CD4-positive, CD25-positive, alpha-beta regulatory T cell (primary cell): ENCODE measurements at places on chromosomes 3 and 15. TPM values are rescaled to one million over a fixed set of nuclear protein-coding genes. Genes with fewer than 3 reads are reported as not detected.

ANKRD34C gene
- not detected for total RNA-seq

- H3K4me3 ChIP-seq: no peak overlapping the region
- H3K4me1 ChIP-seq: no peaks in the 10 kb centered on the region
- no peak overlapping the region for H3K27ac ChIP-seq
- no peaks in the 10 kb centered on the region for H3K36me3 ChIP-seq
- no peak for DNase-seq
Observed at GRCh38 chr3:45194791-45195190, 31.3 kb downstream of the TMEM158 start.

- H3K36me3 ChIP-seq: no peaks in the 10 kb centered on the region
- H3K4me3 ChIP-seq: no peak overlapping the region
- H3K27me3 ChIP-seq: no peaks in the 10 kb centered on the region
- no peak for DNase-seq
- H3K27ac ChIP-seq: no peak overlapping the region
- no peaks in the 10 kb centered on the region for H3K4me1 ChIP-seq
Observed at GRCh38 chr3:88758676-88759075, 348.7 kb upstream of the EPHA3 start.

TUSC7 gene
- not detected for total RNA-seq

GRCh38 chr3:184816614-184817013 lies 4.6 kb downstream of the VPS8 start:
- no peak overlapping the region for H3K4me3 ChIP-seq
- H3K4me1 ChIP-seq: peaks cover 36% of the 10 kb centered on the region
- DNase-seq: no peak
- H3K27ac ChIP-seq: no peak overlapping the region

DNA sequence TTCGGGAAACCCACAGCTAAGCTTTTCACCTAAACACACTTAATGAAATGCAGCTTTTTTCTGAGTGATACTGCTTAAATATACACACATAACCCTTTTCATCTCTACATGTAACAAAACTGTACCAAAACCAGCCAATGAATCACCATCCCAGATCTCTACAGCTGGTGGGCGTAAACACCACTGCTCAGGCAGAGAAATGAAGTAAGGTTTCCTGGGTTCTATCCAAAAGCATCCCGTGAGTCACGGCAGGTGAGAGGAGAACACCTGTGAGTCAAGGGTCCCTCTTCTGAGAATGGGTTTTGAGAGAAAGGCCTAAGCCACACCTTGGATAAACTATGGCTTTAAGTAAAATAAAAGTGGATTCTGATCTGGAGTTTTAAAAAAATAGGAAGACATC lies 2.6 kb downstream of the CLDN1 start:
- H3K4me1 ChIP-seq: peaks cover 8% of the 10 kb centered on the region
- no peak for DNase-seq
- H3K27ac ChIP-seq: no peak overlapping the region
- H3K27me3 ChIP-seq: peaks cover 22% of the 10 kb centered on the region
- no peak overlapping the region for H3K4me3 ChIP-seq

DNA sequence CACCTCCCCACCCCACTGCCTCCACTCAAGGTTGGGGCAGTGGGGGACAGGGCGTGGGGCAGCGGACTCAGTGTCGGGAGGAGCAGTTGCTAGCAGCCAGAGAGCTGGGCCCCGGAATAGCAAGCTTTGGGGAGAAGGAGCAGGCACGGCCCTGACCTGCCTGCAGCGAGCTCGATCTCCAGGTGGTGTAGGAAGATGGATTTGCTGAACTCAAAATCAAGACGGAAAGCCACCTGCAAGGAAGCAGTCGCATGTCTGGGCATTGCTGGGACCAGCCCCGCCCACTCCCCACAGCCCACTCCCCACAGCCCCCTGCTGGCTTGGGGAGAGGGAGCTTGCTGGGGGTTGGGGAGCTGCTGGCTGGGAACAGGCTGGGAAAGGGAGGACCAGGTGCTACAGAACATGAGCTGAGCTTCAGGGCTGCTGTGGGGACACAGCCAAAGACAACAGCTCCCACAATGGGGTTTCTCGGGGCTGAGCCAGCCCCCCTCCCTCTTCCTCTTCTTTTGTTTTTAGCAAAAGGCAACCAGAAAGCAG lies 38.0 kb downstream of the FEM1B start:
- H3K27ac ChIP-seq: no peak overlapping the region
- H3K4me1 ChIP-seq: no peaks in the 10 kb centered on the region
- no peaks in the 10 kb centered on the region for H3K27me3 ChIP-seq
- DNase-seq: no peak

GRCh38 chr3:11415099-11415498 lies 142.9 kb downstream of the ATG7 start:
- no peaks in the 10 kb centered on the region for H3K27me3 ChIP-seq
- H3K4me1 ChIP-seq: no peaks in the 10 kb centered on the region
- H3K27ac ChIP-seq: no peak overlapping the region
- no peak for DNase-seq
- H3K4me3 ChIP-seq: no peak overlapping the region

GRCh38 chr3:14520967-14521366 lies 19.2 kb downstream of the GRIP2 start:
- no peaks in the 10 kb centered on the region for H3K36me3 ChIP-seq
- H3K4me3 ChIP-seq: no peak overlapping the region
- H3K27ac ChIP-seq: no peak overlapping the region
- no peak for DNase-seq
- no peaks in the 10 kb centered on the region for H3K27me3 ChIP-seq
- H3K4me1 ChIP-seq: no peaks in the 10 kb centered on the region
